Fibroblast of villous mesenchyme (primary cell): ENCODE measurements at places on chromosomes 1 and 21. TPM values are rescaled to one million over a fixed set of nuclear protein-coding genes. Genes with fewer than 3 reads are reported as not detected.

Gene MTARC2
- 2.2 and 4.2 TPM in 2 replicates for total RNA-seq

DNA sequence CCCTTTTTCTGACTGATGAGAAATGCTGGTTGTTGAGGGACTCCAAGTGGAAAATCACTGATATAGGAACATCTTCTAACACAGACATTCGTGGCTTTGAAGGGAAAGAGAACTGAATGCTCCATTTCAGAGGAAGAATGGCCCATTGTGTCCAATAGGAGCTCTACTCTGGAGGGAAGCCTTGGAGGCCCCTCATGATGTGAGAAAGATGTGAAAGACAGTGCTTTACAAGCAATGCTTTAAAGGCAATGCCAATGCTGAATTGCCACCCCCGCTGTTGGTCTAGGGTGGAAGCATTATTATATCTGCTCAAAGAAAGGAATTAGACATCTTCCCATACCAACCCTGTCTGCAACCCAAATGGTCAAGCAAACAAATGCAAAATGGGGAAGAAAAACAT lies 13.7 kb downstream of the NMNAT2 start:
- no peak for DNase-seq

GRCh38 chr1:31562707-31563360 lies 13.5 kb upstream of the TINAGL1 start:
- DNase-seq, result peak; percentile 67

DNA sequence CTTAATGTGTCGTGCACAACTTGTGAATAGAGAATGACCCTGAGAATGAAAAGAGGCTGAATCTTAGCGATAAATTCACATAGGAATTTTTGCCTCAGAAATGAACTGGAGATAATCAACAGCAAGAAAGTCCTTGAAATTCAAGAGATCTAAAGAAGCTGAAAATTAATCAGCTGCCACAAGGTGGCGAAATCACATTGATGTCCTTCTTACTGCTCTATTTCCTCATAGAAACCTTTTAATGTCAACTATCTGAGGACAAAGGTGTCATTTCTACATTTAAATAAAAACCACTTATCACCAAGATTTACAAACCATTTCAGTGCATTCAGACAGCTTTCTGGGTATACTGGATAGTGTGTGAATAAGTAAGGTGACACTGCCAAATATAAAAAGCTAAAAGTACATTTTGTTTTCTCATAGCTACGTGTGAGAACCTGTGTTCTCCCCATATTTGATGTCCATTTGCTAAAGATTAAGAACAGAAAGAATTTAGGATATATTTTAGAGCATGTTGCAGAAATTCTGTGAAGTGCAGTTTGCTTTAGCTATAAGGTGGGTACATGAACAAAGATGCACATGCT lies 485.3 kb upstream of the PTBP2 start:
- DNase-seq, result peak; percentile 80

GRCh38 chr1:76577525-76578185 lies 289.6 kb upstream of the ST6GALNAC5 start:
- no peak for DNase-seq

DNA sequence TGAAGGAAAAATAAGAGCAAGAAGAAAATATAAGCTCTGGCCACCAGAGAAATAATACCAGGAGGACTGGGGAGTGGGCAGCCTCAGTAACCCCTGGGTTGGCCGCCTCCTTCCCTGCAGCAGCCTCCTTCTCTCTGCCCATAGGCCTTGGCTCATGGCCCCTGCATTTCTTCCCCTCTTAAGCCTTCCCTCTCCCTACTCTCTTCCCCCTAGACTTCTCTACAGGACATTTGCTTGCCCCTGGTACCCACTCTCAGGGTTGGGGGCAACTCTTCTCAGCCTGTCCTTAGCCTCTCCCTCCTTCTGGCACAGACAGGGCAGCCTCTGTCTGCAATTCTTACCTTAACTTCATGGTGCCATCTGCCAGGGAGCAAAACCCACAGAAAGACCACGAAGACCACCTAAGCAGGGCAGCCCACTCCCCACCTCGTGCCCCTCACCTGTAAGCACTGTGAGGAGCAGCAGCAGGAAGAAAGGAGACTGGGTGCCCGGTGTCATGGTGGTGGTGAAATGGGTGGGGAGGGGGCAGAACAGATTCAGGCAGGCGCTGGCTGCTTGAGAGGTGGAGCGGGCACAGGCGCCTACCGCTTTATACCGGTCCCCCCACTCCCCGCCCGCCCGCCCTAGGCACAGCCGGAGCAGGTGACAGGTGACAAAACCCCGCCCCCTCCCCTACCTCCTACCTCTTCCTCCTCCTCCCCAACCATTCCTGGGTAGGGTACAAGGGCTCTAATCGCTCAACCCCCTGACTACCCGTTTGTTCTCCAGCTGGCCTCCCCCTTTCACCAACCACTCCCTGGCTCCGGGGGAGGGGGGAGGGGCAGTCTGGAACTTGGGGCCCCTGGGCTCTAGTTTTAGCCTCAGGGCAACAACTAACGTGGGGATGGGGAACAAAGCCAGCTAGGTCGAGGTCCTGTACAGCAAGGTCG lies 15.1 kb downstream of the THBS3 start:
- no peak for DNase-seq

DNA sequence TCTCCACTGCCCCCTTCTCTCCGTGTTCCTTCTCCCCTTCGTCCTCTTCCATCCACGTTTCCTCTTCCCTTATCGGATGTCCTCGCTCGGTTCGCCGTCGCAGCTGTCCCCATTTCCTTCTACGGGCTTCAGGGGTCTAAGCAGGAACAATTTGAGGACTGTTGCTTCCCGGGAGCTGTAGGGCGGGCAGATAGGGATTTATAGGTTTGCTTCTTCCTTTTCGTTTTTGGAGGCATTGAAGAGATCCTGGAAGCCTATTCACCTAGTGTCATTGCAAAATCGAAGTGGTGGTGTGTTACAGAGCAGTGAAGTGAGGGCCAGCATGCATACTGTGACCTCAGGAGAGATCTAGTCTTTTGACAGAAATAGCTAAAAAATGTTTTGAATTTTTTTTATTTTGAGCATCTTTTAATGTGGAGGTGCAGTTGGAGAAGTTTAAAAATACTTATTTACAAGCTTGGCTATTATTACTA lies 897 bp downstream of the ZYG11B start:
- DNase-seq, result peak; percentile 30

DNA sequence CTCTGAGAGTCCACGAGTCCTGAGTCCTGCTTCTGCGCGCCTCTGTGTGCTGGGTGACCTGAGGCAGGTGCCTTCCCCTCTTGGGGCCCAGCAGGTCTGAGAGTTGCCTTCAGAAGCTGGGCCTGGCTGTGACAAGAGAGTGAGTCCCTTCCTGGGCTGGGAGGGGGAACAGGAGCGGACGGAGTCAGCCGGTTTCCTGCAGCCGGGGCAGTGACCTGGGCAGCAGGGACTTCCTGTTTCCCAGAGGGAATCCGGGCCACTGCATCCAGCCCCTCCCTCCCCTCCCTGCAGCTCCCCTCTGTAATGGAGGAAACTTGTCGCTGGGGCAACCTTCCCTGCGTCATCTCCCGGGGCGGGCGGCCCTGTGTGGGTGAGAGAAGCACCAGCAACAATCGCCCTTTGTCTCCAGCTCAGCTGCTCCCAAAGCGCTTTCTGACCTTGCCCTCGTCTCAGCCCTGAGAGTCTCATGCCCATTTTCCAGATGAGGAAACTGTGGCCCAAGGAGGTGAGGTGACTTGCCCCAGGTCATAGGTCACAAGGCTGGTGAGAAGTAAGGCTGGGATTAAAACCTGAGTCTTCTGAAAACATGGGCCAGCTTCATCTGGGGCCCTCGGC lies 61.1 kb downstream of the SDC3 start:
- DNase-seq, result peak; percentile 35

GRCh38 chr1:169085911-169086310 lies 20.6 kb upstream of the ATP1B1 start:
- DNase-seq, result no peak

DNA sequence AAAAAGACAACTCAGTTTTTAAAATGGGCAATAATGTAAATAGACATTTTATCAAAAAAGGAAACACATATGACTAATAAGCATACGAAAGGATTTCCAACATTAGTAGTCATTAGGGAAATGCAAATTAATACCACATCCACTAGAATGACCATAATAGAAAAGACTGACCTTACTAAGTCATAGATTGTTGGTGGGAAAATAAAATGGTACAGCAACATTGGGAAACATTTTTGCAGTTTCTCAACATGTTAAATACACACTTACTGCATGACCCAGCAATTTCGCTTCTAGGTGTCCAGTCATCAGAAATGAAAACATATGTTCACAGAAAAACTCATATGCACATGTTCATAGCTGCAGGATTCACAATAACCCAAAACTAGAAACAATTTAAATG lies 29.9 kb upstream of the SLC44A3 start:
- DNase-seq, result peak; percentile 48

DNA sequence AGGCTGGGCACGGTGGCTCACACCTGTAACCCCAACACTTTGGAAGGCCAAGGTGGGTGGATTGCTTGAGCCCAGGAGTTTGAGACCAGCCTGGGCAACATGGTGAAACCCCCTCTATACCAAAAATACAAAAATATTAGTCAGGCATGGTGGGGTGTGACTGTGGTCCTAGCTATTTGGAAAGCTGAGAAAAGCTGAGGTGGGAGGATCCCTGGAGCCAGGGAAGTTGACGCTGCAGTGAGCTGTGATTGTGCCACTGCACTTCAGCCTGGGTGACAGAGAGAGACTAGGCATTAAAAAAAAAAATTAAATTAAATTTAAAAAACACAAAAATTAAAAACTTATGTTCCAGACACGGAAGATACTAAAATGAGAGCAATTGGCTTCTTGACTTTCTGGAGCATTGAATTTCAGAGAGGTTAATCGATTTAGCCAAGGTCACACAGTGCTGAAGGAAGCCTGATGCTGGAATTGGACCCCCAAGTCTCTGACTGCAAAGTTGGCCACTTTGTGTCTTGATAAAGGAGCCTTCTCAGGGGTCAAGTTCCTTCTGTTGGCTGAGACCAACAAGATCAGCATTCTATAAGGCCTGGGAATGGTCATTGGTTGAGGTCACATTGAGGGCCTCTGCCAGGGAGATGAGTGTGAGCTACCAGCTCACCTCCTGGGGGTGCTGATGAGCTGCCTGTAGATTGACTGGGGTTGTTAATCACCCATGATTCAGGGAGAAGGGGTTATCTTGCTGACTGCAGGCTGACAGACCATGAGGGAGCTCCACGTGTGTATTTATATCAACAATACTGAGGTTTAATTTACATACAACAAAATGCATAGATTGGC lies 54.3 kb downstream of the RPS6KA1 start:
- DNase-seq, result no peak

GRCh38 chr1:99018313-99018712 lies 13.7 kb upstream of the PLPPR5 start:
- no peak for DNase-seq

- DNase-seq, result peak; percentile 48
Measured at GRCh38 chr21:37266515-37267221, 466 bp downstream of the VPS26C start.

GRCh38 chr1:197284325-197284724 lies 16.3 kb downstream of the CRB1 start:
- no peak for DNase-seq

Gene CALML6
- total RNA-seq, result under 0.01 TPM in 2 replicates
